Spleen (tissue), 13 donors: ENCODE measurements at places on chromosomes 4 and X.

GRCh38 chr4:120753854-120754253 is 168.7 kb downstream of the PRDM5 start:
- H3K36me3 ChIP-seq: no peaks in the 10 kb centered on the region
- H3K4me3 ChIP-seq: no peak overlapping the region
- no peaks in the 10 kb centered on the region for H3K4me1 ChIP-seq
- DNase-seq: no peak
- no peaks in the 10 kb centered on the region for H3K27me3 ChIP-seq

DNA sequence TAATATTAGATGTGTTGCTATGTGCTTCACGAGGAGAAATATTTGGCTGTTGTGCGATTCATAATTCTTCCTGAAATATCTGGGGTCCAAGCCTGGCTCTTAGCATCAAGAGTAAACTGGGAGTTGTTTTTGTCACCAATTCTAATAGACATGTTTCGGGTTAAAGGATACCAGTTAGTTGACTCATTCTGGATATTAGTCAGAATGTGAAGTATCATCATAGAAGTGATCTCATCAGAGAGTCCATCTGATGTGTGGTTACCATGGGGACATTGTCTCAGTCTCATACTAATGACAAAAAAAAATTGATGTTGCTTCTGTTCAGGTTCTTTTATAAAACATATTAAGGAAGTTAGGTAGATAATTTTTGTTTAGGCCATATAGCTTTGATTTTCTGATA is 57.2 kb upstream of the MTMR1 start:
- peaks cover 53% of the 10 kb centered on the region for H3K36me3 ChIP-seq
- no peak overlapping the region for H3K4me3 ChIP-seq
- H3K4me1 ChIP-seq: no peaks in the 10 kb centered on the region
- no peak overlapping the region for H3K27ac ChIP-seq

- no peak overlapping the region for H3K4me3 ChIP-seq
- no peaks in the 10 kb centered on the region for H3K4me1 ChIP-seq
- H3K36me3 ChIP-seq: no peaks in the 10 kb centered on the region
- no peaks in the 10 kb centered on the region for H3K27me3 ChIP-seq
- no peak overlapping the region for H3K27ac ChIP-seq
These were observed 18.8 kb downstream of the PPP4R3C start for GRCh38 chrX:27444093-27444908.

GRCh38 chrX:14398725-14399124 is 130.6 kb upstream of the GLRA2 start:
- no peaks in the 10 kb centered on the region for H3K27me3 ChIP-seq
- DNase-seq: no peak
- H3K27ac ChIP-seq: no peak overlapping the region
- no peak overlapping the region for H3K4me3 ChIP-seq

GRCh38 chr4:4254199-4254598 is 6.2 kb upstream of the TMEM128 start:
- H3K4me1 ChIP-seq: no peaks in the 10 kb centered on the region
- H3K27ac ChIP-seq: no peak overlapping the region
- H3K27me3 ChIP-seq: no peaks in the 10 kb centered on the region
